ENCODE measurements at places on chromosomes 13 and 19.
A peak's percentile ranks its signal among the peaks of the same experiment; 100 is the strongest.

DNA sequence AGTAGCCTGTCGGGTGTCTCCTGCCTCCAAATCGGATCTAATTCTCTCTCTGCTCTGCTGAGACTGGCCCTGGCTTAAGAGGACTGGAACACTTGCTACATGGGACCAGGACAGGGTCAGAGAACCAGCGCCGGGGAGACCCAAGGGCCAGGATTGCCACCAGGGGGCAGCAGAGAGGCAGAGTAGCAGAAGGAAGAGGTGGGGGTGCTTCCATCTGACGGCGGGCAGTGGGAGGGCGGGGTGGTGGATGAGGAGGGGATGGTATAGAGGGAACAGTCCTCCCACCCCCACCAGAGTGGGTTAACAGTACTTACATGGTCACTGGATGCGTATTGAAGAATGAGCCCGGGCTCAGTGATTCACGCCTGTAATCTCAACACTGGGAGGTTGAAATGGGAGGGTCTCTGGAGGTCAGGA is 11.9 kb downstream of the SELENOW start:
- DNase-seq: peak; percentile 89

GRCh38 chr19:32269831-32270230 is 75.6 kb upstream of the ZNF507 start:
- DNase-seq: no peak

DNA sequence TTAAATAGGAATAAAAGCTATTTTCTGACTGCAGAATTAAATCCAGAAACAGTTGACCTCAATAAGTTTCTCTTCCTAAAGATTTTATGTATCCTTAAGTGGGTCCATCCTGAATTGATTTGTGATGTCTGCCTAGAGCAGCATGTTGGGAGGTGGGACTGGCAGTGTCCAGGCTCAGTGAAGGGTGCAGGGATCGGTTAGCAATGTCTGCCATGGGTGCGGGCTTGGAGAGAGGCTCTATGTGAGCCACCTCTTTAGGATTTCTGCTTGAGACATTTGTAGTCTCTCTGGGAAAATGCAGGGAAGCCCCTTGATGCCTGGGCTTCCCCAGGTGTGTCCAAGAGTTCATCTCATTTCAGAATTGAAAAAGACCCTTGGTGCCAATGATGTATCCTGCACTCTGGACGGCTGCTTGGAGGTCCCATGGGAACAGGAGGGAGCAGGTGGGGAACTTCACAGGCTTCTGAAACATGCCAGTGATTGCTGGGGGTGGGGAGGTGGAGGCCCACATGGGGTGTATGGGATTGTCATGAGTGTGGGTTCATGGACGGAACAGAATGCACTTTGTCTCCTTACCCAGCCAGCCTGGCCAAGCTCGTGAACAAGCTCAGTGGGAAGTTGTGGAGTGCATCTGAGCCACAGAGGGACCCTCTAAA is 6.2 kb upstream of the COLGALT1 start:
- DNase-seq: no peak

DNA sequence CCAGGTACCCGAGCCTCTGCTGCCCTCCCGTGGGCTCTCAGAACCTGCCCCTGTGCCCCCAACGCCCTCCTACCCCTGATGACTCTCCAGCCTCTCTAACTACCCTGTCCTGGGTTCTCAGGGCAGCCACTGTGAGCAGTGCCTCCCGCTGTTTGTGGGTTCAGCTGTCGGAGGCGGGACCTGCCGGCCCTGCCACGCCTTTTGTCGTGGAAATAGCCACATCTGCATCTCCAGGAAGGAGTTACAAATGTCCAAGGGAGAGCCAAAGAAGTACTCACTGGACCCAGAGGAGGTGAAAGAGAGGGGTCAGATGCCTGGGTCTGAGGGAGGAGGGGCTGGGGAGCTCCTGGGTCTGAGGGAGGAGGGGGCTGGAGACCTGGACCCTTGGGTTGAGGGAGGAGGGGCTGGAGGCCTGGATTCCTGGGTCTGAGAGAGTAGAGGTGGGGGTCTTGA is 20.0 kb downstream of the CNFN start:
- no peak for DNase-seq

GRCh38 chr13:43304945-43305344 is 281.6 kb downstream of the DNAJC15 start:
- no peak for DNase-seq

DNA sequence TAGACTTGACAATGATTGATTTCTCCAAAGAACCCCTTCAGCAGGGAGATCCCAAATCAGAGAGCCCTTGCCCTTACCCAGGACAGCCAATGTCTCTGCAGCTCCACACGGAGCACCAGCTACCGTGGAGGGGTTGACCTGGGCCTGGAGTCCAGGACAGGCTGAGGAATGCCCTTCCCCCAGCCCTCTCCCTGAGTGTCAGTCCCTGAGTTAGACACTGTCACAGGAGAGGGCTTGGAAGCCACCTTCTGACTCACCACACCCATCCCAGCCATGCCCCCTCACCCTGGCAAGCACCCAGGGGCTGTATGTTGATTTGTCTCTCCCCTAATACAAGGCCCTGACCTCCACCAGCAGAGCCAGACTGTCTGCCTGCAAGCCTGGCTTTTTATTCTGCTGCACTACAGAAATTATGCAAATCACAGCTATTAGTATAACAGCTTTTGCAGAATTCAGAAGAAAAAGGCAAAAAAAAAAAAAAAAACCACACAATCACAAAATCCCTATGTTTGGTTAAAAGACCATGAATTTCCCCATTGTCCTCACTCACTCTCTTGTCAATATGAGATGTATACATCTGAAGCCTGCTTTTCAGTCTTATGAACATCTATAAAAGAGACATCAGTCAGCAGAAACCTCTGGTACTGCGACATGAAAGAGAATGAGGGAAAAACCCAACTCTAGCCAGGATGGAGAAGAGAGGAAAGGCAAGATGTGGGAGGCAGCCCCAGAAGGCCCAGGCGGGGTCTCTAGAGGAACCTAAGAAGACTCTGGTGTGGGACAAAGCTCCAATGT is 240.7 kb downstream of the UQCRFS1 start:
- no peak for DNase-seq

GRCh38 chr19:41577144-41577830 is 1.3 kb downstream of the CEACAM21 start:
- DNase-seq: no peak

GRCh38 chr13:27023385-27024073 is 148.1 kb downstream of the USP12 start:
- no peak for DNase-seq

DNA sequence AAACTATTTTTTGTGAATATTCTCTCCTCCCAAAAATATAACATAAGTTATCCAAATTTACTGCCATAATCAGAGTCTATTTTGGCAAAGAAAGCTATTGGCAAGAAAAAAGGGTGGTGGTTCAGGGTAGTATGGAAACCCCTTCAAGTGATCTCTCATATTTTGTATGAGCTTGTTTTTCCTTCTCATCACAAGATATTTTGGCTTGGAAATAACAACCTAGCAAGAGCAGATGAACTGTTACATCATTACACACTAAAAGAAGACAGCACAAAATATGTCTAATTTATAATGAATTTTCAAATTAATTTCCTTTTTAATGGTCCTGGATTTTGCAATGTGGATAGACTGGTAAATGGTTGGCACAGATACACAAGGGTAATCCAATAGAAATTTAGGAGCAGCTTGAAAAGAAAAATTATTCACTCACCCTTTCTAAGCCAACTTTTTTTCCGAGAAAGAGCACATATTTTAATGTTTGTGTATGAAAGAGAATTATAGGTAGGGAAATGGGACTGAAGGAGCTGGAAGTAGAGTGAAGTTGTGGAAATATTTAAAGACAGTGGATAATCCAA is 225.1 kb downstream of the EFNB2 start:
- no peak for DNase-seq

GRCh38 chr13:91323349-91323748 is 24.1 kb upstream of the MIR17HG start:
- DNase-seq: peak; percentile 48

GRCh38 chr13:84997858-84998257 is 801.4 kb downstream of the SLITRK6 start:
- no peak for DNase-seq

GRCh38 chr13:51589793-51590192 is 5.5 kb downstream of the WDFY2 start:
- DNase-seq: no peak

- DNase-seq: no peak
Measured at GRCh38 chr13:28271056-28271840, 132.9 kb downstream of the PAN3 start.

DNA sequence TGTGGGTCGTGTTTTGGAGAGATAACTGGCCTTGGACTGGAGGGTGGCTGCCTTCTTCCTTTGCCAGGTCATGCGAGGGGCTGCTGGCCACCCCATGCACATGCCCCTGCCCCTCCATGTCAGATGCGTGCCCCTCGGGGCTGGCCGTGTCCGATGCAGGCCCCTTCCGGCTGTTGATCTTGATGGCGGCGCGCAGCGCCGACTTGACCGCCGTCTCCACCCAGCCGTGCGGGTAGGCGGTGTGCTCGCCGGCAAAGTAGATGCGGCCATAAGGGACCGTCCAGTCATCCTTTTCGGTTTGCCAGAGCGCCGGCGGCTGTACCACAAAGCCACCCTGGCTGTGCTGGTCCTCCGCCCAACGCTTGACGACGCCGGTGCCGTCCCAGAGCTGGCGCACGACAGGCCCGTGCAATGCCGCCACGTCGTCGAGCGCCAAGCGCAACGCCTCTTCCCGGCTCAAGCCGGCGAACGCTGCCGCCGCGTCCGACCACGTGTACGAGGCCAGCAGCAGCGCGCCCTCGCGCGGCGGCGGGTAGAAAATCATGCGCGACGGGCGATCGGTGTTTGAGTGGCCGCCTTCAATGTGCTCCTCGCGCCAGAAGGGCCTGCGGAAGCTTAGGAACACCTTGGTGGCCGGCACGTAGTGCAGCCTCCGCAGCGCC is 6.9 kb downstream of the IL4I1 start:
- peak; percentile 83 for DNase-seq

DNA sequence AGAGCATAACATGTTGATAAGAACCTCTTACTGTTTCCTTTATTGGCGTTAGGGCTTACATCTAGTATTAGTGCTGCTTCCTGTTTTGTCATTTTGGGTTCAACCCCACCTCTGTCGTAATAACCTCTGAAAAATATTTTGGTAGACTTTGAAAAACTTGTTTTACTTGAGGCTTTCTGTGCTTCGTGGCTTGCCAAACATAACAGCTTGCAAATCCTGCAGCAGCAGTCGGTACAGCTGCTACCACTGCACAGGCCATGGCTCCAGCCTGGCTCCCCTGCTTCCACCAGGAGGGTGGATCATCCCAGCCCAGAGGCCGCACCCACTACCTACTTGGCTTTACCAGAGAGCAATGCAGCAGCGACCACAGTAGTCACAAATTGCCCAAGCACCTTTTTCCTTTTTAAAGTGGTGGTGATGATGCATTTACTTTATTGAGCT is 11.8 kb upstream of the CEACAM4 start:
- no peak for DNase-seq

DNA sequence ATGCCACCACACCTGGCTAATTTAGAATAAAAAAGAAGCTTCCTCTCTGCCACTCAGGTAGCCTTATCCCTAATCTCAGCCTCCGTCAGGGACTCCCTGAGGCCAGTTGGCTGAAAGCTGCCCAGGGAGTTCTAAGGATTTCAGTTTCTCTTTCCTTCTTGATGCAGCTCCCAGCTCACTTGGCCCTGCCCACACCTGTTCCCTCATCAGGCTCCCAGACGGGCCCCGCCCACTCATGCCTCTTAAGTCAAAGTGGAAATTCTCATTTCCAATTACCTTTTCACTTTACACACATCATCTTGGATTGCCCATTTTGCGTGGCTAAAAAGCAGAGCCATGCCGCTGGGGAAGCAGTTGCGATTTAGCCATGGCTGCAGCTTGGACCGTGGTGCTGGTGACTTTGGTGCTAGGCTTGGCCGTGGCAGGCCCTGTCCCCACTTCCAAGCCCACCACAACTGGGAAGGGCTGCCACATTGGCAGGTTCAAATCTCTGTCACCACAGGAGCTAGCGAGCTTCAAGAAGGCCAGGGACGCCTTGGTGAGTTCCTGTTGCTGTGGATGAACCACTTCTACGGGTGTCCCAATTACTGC is at the start of gene IFNL1:
IFNL1 (plus strand) TSS at position 353 of the 591 bp plus-strand sequence; CDS start at position 368, 15 bp downstream.
- DNase-seq: no peak

DNA sequence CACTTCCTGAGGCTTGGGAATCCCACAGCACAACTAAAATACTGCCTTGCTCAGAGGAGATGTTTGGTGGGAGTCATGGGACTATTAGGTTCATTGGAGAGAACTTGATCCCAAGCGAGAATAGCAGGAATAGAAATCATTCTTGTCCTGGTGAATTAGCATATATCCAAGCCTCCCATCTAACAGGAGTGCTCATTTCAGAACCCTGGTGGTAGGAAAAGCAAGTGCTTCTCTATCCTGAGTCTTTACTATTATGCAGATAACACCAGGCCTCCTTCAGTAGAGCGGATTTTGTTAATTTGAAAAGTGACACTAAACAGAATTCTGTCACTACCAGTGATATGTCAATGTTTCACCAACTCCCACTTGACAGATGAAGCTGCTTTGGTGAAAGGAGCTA is 199.5 kb downstream of the ATP8A2 start:
- no peak for DNase-seq

DNA sequence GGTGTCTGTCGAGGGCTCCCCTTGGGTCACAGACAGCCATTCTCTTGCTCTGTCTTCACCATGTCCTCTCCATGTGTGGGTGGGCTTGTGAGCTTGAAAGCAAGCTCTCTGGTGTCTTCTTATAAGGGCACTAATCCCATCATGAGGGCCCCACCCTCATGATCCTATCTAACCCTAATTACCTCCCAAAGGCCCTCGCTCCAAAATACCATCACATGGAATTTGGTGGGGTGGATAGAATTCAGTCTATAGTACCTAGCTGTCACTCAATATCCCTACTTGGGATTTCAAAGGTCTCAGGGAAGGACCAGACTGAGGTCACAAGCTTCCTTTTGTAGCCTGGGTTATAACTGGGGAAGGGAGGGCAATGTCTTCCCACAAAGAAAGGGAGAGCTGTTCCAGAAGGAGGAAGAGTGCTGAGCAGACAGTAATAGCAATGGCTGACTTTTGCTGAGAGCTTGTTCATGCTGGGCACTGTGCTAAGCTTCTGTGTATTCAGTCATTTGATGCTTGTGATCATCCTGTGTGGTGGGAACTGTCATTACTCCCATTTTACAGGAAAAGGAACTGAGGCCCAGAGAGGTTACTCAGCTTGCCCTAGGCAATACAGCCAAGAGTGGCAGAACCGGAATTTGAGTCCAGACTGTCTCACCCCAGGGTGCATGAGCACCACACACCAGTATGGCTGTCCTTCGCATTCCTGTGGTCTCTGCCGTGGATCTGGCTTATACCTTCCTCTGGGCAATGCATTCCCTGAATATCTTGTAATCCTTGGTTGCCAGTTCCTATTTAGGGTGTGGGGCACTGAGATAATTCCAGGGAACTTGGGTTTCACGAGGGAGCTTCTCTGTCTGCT is 8.2 kb downstream of the FXYD5 start:
- DNase-seq: peak; percentile 0

- DNase-seq: no peak
Measured at GRCh38 chr19:47001584-47001983, 18.1 kb upstream of the NPAS1 start.

- no peak for DNase-seq
Measured at GRCh38 chr13:64428196-64428595, 2801.9 kb downstream of the PCDH9 start.

GRCh38 chr13:83085186-83085900 is 796.9 kb downstream of the SLITRK1 start:
- DNase-seq: no peak

GRCh38 chr13:26474286-26474685 is 83.2 kb upstream of the WASF3 start:
- DNase-seq: no peak

- no peak for DNase-seq
Measured at GRCh38 chr13:41577436-41577835, 120.1 kb downstream of the RGCC start.

GRCh38 chr19:6450166-6450565 is 9.4 kb downstream of the SLC25A23 start:
- no peak for DNase-seq

GRCh38 chr13:102914339-102914930 is 68.6 kb downstream of the ERCC5 start:
- no peak for DNase-seq

All from activated naive CD4-positive, alpha-beta T cell treated with anti-CD3 and anti-CD28 coated beads, Interleukin-2, amount 10 ng/mL, durations not matched to agents 7 days and 5 days (primary cell).